ENCODE measurements at places on chromosomes 12 and 14.

GRCh38 chr14:89405712-89406111 lies 11.3 kb downstream of the FOXN3 start:
- no peak for DNase-seq

DNA sequence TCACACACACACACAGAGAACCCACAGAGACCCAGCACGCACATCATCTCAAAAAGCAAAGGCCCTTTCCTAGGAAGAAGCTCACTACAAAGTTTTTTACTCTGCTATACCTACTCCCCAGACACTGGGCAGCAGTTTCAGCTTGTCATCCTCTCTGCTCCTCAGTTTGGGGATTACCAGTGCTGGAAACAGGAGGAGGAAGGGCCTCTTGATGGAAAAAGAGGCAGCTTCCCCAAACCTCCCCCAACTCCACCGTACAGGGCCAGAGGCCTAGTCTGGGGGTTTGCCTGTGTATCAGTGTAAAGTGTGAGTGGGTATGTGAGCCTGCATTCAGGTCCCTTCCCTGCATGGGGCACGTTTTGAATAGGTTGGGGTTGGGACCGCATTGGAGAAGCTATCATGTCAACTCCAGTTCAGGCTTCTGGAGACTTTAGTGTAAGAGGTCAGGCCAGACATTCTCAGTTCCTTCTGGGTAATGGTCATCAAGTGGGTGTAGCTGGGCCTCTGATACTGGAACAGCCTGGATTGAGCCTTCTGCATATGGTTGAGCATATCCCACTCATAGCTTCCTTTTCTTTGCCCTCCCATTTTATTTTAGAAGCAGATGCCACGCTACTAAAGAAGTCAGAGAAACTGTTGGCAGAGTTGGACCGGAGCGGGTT lies 1.2 kb downstream of the REM2 start:
- DNase-seq, result no peak

DNA sequence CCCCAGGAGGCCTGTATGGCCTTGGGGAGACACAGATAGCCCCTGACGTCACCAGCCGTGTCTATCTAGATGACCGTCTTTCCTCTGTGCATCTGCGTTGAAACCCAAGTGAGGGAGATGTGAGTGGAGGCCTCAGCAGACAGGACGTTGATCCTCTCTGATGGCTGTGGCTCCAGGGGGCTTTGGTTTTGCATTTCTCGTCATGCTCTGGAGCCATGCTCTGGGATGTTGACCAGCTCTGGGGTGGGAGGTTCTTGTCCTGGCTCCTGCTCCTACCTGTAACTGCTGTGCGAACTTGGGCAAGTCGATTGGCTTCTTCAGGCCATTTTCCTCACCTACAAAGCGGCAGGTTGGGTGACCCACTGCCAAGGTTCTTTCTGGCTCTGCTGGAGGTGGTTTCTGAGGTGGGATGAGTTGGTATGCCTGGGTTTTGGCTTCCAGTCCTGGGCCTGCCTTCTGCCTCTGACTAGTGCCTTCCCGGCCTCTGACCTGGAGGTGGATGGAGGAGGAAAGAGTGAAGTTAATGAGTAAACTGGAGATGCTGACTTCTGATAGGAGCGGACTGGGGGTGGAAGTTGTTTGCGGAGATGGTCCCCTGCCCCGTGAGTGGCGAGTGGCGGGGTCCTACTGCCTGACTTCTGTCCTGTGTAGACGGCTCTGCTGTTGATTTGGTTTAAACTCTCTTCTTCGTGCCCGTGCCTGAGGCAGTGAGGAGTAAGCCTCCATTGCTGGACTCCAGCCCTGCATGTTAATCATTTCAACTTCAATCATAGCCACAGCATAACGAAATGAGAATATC lies 8.4 kb downstream of the TSPAN9 start:
- peak; percentile 69 for DNase-seq

DNA sequence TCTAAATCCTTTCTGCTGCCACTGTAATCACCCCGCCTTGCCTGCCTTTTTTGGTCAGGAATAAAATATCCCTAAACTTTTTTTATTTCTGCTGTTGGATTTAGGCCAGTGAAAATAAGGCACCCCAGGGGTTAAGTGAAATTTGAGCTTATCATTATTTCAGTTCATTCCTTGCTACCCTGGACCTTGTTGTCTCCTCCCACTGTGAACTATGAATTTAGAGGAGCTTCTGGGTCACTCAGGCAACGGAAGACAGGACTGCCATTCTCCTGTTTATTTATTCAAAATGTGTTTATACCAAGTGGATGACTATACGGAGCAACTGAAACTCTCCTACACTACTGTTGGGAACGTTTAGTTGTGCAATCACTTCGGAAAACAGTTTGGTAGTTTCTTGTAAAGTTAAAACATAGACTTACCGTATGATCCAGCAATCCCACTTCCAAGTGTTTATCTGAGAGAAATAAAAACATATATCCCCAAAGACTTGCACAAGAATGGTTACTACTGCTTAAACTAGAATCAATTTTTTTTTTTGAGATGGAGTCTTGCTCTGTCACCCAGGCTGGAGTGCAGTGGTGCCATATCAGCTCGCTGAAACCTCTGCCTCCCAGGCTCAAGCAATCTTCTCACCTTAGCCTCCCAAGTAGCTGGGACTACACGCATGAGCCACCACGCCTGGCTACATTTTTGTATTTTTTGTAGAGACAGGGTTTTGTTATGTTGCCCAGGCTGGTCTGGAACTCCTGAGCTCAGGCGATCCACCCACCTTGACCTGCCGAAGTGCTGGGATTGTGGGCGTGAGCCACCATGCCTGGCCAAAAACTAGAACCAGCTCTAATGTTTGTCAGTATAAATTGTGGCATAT lies 2.3 kb upstream of the TRAFD1 start:
- DNase-seq, result peak; percentile 29

Data from small intestine (tissue), 16 donors.